ENCODE measurements at places on chromosomes 2 and 18.
A peak's percentile ranks its signal among the peaks of the same experiment; 100 is the strongest.

- no peak for DNase-seq
Measured at GRCh38 chr2:2876331-2877221, 501.0 kb downstream of the EIPR1 start.

- DNase-seq, result no peak
Measured at GRCh38 chr2:31137211-31138036, 816 bp downstream of the GALNT14 start.

GRCh38 chr2:24672589-24672988 lies 120.6 kb downstream of the PTRHD1 start:
- DNase-seq, result no peak

DNA sequence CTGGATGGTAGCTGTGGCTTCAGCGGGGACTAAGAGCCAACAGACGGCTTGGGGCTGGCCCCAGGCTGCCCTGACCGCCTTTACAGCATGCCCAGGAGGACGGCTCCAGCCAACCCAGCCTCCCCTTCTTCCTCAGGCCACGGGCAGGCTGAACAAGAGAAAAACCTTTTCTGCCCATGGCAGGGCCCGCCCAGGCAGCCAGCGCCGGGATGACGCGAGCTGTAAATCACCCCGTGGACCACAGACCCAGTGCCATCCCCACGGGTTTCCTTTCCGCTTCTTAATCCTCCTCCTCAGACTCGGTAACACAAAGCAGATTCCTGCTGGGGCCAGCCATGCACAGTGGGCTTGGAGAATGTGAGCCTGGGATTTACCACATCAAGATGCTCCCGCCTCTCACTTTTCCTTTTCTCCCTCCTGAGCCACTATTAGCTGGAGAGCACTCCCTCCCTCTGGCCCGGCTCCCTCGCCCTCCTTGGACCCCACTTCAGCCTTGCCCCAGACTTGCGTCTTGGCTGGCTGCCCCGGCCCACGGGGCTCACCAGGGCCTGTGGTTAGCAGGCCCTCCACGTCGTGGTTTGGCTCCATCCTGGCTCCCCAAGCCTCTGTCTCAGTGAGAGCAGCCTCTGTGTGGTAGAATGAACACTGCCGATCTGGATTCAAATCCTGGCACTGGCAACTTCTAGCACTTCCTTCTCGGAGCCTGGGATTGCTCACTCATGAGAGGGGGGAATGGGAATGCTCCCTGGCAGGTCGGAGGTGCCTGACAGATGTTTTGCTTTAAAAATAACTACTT lies 31.4 kb downstream of the ATOH8 start:
- DNase-seq, result no peak

GRCh38 chr2:201551901-201552300 lies 91.4 kb downstream of the TMEM237 start:
- no peak for DNase-seq

DNA sequence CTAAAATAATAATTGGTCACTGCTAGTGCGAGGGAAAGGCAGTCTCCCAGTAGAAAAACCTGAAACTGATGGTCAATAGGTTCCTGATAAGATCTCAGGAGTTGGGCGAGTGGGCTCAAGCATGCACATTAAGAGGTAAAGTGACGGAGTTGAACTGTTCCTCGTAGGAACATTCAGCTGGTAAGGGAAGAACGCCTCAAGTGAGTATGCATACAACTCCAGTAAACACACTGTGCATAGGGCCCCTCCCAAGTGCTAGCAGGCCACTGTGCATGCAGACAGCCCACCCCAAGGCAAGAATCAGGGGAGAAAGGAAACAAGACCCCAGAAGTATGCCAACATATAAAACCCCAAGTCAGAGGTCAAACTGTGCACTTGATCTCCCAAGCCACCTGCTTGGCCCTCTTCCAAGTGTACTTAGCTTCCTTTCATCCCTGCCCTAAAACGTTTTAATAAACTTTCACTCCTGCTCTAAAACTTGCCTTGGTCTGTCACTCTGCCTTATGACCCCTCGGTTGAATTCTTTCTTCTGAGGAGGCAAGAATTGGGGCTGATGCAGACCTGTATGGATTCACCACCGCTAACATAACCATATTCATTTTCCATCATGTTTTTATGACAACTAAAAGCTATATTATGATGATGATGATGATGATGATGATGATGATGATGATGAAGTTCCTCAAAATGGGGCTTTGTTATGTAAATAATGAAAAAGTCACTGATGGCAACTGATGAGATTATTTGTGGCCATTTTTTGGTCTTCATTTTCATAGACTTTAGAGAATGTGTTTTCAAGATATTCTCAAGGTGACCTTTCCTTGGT lies 118.0 kb upstream of the RAB27B start:
- DNase-seq, result no peak

DNA sequence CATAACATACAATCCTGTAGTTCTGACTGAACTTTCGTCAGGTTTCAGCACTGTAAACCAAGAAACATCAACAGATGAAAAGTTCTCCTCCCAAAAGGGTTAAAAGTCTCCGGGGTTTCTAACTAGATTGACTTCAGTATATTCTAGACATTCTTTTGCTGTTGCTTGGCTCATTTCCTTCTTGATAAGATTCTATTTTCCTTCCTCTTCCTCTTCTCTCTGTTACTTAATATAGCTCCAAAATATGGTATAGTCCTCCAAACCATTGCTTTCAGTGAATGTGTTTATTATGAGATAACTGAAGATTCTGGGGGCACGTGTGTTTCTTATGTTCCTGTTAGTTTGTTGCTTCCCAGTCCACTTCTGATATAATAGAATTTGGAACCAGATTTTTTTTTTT lies 46.4 kb upstream of the MAP4K3 start:
- DNase-seq, result no peak

GRCh38 chr2:232085826-232086425 lies 124.4 kb downstream of the DIS3L2 start:
- DNase-seq, result no peak

DNA sequence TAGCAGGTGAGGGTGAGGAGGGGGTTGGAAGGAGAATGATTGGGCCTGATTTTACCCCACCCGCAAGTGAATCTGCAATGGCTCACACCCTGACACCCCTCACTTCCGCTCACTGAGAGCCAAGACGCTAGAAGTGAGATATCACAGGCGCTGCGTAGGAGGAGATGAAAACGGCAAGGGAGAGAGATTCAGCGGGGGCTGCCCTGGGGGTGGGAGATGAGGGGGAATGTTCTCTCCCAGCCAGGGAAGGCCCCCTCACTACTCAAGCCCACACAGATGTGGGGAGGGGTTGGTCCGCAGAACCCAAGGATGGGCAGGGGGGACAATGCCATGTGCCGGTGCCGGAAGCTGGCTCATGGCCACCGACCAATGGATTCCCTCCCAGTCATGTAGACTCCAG lies 32.9 kb downstream of the LOXHD1 start:
- no peak for DNase-seq

GRCh38 chr2:99431587-99432275 lies 58.1 kb downstream of the REV1 start:
- DNase-seq, result no peak

GRCh38 chr18:2656237-2656980 lies 883 bp downstream of the SMCHD1 start:
- DNase-seq, result peak; percentile 37

GRCh38 chr2:170013802-170014551 lies 164.0 kb upstream of the MYO3B start:
- DNase-seq, result no peak

DNA sequence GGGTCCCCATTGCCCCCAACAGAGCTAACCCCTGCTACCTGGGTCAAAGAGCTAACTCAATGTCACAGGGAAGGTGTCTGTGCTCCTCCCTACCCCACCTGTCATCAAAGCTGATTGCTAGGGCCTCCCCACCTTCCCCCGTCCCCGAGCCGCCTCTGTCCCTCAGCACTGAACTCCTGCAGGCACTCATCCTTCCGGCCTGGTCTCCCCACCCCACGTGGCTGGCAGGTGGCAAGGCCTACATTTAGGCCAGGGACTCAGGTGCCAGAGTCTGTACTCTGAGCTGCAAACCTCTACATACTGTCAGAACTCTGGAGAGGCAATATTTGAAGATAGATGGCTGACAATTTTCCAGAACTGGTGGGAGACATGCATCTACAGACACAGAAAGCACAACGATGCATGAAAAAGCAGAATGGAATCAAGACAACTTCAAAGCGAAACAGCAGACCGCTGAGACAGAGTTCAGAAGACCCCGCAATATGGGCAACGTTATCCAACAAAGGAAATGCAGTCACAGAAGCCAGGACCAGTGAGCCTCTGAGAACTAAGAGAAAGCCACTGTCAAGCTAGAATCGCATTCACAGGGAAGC lies 195.8 kb downstream of the HDAC4 start:
- DNase-seq, result no peak

DNA sequence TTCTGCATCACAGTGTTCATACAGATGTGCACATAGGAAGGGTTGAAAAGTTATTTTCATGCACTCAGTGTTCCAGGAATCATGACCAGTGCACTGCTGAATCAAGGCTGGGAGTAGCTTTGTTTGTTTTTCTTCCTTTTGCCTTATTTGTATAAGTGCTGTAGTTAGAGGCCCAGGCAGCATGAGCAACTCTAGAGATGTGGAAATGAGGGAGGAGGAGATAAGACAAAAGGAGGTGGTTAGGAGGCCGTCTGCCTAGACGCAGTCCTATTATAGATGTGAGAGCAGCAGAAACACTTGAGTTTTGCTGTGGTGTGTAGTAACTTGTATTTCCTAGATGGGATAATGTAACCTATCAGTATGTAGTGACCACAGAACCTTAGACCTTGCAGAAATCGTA lies 264.3 kb upstream of the RASGRP3 start:
- no peak for DNase-seq

DNA sequence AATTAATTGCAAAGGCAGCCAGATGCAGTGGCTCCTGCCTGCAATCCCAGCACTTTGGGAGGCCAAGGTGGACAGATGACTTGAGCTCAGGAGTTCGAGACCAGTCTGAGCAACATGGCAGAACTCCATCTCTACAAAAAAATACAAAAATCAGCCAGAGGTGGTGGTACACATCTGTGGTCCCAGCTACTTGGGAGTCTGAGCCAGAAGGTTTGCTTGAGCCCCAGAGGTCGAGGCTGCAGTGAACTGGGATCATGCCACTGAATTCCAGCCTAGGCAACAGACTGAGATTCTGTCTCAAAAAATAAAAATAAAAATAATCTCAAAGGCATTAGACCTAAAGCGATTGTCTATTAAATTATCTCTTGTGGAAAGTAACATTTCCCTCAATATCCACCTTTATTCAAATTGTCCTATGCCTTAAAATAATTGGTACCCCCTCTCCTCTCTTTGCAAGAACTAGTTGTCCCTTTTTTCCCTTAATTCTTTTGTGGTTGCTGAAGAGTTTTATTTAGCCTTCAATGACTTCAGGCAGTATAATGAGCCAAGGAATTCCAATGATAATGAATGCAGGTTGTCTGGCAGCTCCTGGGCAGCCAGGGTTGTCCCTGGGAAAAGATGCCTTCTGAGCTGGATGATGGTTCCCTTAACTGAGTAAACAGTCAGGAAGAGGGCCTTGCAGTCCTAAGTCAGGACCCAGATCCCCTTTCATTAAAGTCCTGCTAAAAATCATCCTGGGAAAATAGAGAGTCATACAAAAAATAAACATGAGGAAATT lies 32.2 kb downstream of the GPR75 start:
- DNase-seq, result no peak

GRCh38 chr18:37483984-37484819 lies 81.4 kb downstream of the CELF4 start:
- DNase-seq, result no peak

- no peak for DNase-seq
Measured at GRCh38 chr18:46466234-46467160, 190.5 kb downstream of the LOXHD1 start.

- DNase-seq, result no peak
Measured at GRCh38 chr2:7502336-7502735, 585.1 kb downstream of the RNF144A start.

DNA sequence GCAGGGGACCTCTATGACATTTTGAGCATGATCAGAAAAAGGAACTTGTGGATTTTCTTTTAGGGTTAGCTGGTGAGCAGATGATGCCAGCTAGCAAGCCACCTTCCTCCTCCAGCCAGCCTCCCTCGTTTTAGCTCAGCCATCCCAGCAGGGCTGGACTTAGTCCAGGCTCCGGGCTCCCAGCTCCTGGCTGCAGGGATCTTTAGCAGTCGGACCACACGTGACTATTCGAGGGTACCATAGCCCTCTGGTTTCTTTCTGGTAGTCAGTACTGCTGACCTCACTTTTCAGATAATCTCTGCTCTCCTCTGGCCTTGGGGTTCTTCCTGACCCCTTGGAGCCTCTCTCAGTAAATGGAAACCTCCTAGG lies 31.8 kb downstream of the NCK2 start:
- DNase-seq, result no peak

- DNase-seq, result no peak
Measured at GRCh38 chr2:10042301-10043161, 819 bp upstream of the KLF11 start.

- DNase-seq, result no peak
Measured at GRCh38 chr2:42031281-42032223, 16.3 kb upstream of the PKDCC start.

DNA sequence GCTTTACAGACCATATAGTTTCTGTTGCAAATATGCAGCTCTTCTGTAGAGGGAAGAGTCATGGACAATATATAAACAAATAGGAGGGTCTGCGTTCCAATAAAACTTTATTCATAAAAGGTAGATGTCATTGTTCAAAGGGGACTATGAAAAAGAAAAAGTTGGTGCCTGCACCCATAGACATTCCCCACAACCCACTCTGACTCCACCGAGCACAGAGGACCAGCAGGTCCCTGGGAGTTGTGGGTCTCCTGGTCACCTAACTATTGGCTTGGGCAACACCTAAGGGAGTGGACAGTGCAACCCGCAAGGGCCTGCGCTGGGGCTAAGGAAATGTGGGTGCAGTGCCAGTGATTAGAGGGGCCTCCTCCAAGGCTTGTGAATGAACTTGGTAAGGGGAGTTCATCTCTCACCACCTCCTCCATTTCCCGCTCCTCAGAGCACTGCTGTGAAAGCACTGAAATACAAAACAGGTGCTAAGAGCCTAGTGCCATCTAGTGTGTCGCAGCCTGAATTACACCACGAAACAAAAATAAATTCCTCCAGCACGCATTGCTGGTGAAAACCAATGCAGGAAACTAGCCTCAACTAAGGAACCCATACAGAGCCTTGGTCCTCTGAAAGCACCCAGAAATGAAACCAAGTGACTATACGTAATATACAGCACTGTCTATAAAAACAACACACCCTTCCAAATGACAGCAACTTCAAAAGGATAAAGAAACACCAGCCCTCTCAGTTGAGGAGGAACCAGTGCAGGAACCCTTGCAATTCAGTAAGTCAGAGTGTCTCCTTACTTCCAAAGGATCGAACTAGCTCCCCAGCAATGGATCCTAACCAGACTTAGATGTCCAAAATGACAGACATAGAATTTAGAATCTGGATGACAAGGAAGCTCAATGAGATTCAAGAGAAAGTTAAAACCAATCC lies 166.6 kb downstream of the RNF144A start:
- DNase-seq, result no peak

DNA sequence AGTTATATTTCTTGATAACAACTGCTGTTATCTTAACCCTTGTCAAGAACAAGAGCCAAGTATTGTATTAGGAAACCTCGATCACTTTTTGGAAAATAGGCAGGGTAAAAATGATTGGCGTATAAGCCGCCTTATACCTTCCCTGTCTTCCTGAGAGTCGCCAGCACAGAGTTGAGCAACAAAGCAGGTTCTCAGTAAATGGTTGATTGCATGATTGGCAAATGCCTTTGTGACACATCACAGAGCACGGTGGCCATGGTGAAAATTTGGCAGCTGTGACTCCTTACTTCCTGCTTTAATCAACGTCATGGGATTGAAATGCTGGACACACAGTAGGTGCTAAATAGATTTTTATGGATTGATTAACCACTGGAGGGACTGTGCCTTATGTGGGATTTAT lies 3.9 kb upstream of the KLHL29 start:
- no peak for DNase-seq

GRCh38 chr2:238613610-238614009 lies 186.9 kb downstream of the ASB1 start:
- no peak for DNase-seq

- no peak for DNase-seq
Measured at GRCh38 chr2:133157141-133157540, 411.1 kb downstream of the NCKAP5 start.

All from activated CD4-positive, CD25-positive, alpha-beta regulatory T cell (primary cell).